ENCODE measurements at places on chromosomes 1 and 21.

GRCh38 chr1:159889202-159889601 lies 10.8 kb downstream of the CFAP45 start:
- no peak for DNase-seq

DNA sequence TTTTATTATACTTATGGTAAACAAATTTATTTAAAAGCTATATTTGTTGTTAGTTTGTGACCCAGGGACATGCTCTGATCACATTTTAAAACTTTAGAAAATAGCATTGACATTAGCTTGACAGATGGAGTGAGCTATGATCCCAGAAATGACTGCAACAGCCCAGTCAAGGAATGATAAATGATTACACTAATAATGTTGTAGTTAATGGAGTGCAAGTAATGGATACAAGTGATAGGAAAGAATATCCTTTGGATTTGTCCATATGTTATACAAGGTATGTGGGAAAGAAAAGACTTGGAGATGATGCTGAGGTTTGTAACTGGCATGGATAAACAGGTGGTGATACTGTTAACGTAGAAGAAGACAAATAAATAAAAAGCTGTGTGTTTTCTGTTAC lies 1908.7 kb downstream of the MRPL39 start:
- DNase-seq = no peak

DNA sequence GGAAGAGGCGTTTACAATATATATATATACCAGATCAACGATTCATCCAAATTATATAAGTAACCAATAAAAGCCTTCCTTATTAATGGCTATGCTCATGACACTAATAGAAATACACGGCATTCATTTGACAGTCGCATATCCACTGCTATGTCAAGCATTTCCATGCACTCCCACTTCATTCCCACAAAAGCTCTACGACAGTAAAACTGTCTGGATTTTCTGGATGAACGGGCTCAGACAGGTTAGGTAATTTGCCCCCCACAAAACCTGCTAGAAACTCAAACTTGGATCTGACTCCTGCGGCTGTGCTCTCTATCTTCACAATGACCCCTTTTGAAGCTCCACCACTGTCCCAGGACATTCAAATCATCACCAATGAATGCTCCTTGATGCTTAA lies 11.4 kb downstream of the DNAJC11 start:
- no peak for DNase-seq

GRCh38 chr1:176531036-176531435 lies 68.1 kb downstream of the PAPPA2 start:
- no peak for DNase-seq

- no peak for DNase-seq
Measured at GRCh38 chr21:15669247-15669646, 60.5 kb upstream of the USP25 start.

GRCh38 chr1:116716391-116716790 lies 37.8 kb upstream of the CD2 start:
- DNase-seq = no peak

DNA sequence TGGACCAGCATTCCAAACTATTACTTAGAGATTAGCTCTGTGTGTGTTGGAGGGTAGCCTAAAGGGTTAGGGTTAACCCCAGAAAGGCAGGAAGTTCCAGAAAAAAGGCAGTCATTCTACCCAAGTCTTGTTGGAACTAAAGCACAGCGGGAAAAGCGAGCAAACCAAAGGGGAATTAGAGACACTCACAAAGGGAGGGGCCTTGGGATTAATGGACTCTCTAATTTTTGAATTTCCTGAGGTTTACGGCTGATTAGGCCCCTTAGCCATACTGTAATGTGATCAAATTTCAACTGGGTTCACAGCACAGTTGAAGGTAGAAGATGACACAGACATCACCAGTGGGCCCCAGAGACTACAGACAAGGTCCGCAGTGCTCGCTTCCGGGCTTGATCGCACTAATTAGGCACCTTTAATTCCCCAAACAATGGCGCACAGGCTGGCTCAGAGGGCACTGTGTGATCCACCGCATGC lies 28.3 kb downstream of the CAPZB start:
- no peak for DNase-seq

DNA sequence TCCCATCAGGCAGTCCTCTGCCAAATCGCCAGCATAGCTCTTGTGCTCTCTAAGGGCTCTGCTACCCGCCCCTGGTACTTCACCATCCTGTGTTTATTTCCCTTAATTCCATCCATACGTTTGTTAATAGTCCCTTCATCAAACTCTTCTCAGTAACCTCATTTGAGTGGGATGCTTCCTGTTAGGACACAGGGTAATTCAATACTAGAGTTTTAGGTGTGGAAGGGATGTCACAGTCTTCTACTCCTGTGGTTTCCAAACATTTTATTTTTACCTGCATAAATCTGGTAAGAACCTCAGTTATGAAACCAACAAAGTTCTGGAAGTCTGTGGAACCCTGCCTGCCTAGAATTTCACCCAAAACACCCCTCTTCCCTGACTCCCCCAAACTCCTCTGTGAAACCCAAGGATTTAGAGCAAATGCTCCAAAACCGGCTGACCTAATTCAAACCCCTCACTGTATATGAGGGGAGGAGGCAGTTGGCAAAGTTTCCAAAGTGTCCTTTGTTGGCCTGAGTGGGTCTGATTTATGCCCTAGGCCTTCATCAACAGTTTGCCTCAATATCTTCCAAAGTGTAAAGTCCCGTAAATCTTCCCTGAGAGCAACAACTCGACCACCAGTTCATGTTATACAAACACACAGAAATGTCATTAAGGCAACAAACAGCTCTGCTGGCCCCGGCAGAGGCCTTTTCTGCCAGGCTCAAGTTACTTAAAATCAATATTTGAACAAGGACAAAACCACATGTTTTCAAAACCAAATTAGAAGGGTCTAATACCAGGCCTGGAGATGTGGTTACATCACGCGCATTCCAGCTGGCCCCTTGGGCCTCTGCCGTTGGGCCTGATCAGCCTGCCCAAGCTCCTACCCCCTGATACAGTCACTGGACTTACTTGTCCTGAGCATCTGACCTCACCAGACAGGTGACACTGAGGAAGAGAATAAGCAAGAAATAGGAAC lies 82.4 kb upstream of the FGGY start:
- no peak for DNase-seq

GRCh38 chr1:156080241-156080862 lies 1.9 kb downstream of the MEX3A start:
- DNase-seq = no peak

GRCh38 chr1:106222403-106222802 lies 834.1 kb upstream of the PRMT6 start:
- DNase-seq = no peak

GRCh38 chr1:116769561-116769977 lies 15.3 kb downstream of the CD2 start:
- DNase-seq = no peak

GRCh38 chr1:192926736-192927135 lies 117.9 kb downstream of the RGS2 start:
- DNase-seq = no peak

- DNase-seq = no peak
Measured at GRCh38 chr1:178282949-178283367, 189.1 kb downstream of the RASAL2 start.

DNA sequence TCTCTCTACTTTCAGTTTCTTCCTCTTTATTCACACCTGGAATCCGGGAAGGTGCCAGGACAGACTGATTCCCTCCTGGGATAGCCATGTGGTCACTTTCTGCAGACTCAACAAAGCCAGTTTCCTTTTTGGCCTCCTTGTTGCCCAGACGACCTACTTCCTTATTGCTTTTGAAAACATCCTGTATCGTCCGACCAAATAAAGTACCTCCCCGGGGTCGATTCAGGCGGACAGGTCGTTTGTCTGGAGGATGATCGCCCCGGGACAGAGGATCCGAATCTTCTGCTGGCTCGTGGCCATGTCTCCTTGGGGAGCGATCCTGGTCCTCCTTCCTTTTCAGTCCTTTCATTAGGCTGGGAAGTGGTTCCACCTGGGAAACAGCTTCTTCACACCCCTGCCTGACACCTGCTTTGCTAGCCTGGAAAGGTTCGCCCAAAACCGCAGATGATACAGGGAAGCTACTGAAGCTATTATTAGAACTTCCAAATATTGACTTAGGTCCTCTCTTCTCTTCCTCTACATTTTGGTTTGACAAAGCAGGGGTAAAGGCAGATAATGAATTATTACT lies 1.2 kb downstream of the MCM3AP start:
- no peak for DNase-seq

DNA sequence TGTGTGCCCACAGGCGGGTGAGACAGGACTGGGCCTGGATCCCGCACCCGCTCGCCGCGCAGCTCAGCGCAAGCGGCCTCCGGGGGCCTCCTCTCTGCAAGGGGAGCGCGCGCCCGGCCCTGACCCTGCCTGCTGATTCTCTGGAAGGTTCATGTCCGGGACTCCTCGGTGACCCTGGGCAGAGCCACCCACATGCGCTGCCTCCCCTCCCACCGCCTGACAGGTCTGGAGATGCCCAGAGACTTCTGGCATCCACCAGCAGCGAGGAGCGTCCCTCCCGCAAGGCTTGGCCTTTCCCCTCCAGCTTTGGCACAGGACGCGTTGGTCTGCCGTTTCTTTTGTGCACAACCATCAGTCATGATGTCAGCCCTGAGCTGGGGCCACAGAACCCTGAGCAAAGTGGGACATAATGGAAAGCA lies 42.0 kb upstream of the COL6A2 start:
- no peak for DNase-seq

DNA sequence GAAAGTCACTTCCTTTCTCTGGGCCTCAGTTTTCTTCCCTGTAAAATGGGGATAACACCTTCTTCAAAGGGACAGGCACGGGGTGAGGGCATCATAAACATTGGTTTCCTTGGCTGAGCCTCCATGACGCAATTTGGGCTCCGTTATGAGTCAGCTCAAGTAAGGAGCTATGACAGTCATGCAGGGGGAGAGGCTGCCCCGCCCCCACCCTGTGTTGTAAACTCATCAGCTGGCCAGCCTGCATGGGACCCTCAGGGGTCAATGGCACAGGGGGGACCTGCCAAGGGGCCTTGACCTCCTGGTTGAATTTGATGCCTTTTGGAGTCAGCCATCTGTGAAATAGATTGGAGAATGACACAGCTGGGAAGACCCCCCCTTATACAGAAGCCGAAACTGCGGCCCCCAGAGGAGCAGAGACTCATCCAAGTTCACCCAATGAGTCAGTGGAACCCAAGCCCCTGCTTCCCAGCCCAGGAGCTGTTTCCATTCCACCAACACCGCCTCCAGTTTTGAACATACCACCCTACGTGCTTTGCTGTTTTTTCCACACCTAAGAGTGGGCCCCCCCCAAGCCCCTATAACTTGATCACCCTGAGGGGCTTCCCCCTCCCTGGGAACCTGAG lies 36.8 kb upstream of the RUNX3 start:
- DNase-seq = no peak

- DNase-seq = no peak
Measured at GRCh38 chr1:160363010-160363409, 3.9 kb upstream of the NHLH1 start.

DNA sequence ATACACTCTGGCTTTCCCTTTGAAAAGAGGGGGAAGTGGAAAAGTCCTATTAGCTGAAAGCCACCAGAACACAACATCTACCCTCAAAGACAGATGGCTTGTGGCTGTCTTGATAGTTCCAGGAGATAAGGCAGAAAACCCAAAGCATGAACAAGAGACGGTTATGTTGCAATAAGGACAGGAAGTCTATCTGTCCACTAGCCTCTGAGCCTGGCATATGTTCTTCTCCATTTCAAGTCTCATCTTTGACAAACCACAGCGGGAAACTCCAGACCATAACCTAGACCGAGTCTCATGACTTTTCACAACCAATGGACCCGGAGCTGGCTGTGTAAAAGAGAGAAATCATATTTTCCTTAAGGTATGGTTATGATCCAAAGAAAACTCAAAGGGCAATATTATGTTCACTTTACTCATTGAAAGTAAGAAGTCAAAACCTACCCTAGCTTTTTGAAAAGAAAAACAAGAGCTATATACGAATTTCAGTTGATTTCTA lies 33.8 kb downstream of the DUSP10 start:
- DNase-seq = no peak

DNA sequence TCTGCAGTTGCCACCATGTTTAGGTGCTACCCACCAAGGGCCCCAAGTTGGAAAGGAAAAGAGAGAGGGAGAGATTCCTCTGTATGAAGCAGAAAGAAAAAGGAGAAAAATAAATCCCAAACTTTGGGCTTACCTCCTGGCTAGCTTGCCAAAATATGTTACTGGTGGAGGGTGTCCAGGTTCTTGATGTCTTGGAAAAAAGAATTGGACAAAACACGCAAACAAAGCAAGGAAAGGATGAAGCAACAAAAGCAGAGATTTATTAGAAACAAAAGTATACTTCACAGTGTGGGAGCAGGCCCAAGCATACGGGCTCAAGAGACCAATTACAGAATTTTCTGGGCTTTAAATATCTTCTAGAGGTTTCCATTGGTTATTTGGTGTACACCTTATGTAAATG lies 204.5 kb upstream of the LRRC7 start:
- no peak for DNase-seq

- no peak for DNase-seq
Measured at GRCh38 chr1:228375578-228376261, 30.9 kb downstream of the TRIM11 start.

DNA sequence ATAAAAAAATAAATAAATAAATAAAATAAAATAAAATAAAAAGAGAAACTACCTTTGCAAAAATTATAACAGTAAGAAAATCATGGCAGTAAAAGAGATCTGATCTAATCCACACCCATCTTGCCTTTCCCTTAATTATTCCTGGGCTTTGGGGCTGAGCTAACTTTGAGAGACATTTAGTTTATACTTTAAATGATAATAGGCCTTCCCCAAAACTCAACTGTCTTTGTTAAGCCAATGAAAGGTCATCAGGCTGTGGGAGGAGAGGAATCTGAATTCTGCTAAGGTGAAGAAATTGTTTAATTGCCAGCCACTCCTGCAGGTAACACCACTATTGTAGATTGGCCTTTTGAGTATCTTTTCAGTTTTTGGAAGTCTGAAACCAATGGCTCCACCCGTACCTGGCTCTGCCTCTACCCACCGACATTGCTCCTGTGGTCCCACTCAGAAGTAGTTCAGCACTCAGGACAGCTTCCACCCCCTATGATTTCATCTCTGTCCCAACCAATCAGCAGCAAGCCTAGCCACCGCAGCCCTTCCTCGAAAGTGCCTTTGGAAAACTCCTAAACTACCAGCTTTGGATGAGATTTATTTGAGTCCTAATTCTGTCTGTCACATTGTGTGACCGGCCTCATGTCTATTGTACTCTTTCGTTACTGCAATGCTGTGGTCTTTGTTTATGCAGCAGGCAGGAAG lies 23.0 kb upstream of the PNRC2 start:
- no peak for DNase-seq
